ENCODE measurements at places on chromosomes 7 and 10.

GRCh38 chr10:130220251-130221185 is 84.3 kb downstream of the GLRX3 start:
- no peak for DNase-seq

DNA sequence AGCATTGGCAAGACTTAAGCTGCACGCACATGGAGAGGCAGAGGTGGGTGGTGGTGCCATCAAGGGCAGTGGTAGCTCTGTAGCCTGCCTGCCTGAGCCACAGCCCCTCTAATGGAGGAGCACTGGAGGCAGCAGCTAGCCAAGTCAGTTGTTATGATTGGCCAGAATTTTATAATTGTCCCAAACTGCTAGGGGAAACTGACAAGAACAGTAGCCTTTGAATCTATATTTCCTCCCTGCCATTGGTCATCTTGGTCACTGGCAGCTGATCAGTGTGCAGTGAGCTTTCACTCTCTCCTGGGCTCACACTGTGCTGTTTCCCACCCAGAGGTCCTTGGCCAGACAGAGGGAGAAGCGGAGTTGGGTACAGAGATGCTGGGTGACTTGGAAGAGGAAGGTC is 9.6 kb upstream of the ZNF783 start:
- DNase-seq = no peak

DNA sequence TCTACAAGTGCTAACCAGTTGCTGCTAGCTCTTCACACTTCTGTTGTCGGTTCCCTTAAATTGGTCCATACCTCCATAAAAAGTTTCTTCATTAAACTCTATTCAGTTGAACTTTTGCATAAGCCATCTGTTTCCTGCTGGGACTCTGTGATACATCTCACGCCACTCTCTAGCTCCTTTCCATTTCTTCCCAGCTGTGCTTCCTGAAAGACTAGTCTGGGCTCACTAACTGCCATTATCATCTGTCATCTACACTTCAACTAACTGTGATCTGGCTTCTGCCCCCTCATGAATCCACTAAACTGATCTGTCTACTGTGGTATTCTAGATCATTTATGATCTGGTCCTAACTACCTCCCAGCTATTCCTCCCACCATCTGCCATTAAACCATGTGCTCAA is 78.3 kb downstream of the ELAPOR2 start:
- no peak for DNase-seq

DNA sequence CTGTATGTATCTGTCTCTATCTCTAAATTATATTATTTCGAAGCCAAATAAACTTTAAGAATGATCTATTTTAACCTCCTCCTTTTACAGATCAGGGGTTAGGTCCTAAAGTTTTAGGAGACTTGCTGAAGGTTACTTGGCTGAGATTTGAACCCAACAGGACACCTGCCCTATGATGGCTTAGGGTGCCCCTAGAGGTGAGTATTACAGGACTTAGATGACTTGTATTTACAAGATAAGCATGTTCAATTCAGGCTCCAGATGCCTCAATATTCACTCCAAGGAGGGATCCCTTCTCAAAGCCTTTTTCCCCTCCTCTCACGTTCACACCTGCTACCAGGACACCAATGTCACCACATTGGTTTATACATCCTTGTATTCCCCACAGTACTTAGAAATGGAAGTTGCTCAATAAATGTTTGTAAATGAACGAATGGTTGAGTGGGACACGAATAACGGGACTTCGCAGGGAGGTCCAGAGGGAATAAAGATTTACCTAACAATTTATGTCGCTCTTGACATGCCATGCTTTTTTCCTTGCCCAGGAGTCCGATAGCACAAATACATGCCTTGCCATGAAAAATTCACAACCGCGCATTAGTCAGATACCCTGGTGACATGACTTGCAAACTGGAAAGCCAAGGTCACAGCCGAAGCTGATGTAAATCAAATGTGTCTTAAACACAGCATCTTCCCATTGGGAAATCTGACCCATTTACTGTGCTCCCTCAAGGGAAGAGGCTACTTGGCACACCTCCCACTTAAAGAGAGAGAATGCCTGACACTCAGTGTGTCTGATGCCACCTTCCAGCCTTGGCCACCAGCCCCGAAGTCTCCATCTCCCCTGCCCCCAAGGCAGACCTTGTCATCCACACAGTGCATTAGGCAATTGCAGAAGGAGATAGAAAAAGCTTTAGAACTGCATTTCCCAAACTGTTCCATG is 872.2 kb upstream of the AUTS2 start:
- no peak for DNase-seq

DNA sequence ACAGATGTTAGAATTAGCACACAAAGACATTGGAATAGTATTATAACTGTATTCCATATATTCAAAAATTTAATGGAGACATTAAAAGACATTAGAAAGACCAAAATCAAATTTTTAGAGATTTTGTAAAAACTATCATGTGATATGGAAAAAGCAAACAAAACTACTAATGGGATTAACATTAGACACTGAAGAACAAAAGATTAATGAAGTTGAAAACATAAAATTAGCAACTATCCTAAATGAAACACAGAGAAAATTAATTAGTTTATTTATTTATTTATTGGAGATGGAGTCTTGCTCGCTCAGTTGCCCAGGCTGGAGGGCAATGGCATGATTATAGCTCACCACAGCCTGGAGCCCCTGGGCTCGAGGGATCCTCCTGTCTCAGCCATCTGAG is 158.8 kb downstream of the DOCK4 start:
- no peak for DNase-seq

DNA sequence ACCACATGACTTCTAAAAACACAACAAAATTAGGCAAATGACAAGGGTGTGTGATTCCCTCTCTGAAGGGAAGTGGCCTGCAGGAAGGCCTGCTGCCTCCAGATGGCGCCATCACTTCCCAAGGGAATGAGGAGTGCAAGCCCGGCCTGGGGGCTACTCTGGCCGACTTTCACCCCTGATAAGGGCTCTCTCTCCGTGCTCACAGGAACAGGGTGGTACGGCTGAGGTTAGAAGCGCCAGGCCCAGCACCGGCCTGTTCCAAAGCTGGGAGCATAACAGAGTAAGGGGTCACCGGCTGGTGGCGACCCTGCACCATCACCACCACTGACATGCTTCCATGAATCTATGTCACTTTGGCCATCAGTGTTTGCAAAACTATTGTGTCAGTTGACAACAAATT is 13.1 kb downstream of the RBP3 start:
- DNase-seq = no peak

GRCh38 chr7:22173685-22174573 is 183.0 kb downstream of the RAPGEF5 start:
- no peak for DNase-seq

DNA sequence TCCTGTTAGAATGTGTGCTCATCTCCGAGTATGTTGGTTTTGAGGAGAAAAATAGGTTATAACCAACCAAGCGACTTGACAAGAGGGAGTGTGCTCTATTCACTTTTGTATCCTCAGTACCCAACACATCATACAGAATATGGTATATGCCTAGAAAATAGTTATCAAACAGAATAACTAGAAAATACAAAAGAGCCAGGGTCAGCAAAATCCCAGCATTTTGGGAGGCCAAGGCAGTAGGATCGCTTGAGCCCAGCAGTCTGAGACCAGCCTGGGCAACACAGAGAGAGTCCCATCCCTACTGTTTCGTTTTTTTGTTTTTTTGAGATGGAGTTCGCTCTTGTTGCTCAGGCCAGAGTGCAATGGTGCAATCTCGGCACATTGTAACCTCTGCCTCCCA is 257.9 kb downstream of the PARD3 start:
- DNase-seq = no peak

GRCh38 chr7:30888747-30889146 is 22.9 kb upstream of the AQP1 start:
- DNase-seq = no peak
